ENCODE measurements at places on chromosomes 11 and 22.

DNA sequence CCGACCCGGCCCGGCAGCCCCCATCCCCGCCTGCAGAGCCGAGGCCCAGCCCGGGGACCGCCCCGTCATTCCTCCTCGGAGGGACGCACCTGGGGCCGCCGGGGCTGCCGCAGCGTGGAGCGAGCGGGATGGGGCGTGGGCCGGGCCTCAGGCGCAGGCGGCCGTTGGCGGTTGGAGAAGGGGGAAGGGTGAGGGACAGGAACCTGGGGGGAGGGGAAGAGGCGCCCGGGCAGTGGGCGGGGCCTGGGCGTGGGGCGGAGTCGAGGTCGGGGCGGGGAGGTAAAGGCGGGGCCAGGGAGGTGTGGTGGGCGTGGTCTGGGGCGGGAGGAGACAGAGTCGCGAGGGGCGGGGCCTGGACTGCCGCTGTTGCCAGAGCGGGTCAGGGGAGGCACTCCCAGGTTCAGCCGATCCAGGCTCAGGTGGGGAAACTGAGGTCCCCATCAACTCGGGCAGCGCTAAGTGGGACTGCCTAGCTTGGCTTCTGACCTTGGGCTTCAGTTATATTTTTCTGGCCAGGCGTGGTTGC, at the start of gene TESMIN:
Gene TESMIN (minus strand): TSS at position 190 of the 526 bp plus-strand sequence. CDS start 860 bp downstream, outside the sequence.
- peak; percentile 99 for DNase-seq

DNA sequence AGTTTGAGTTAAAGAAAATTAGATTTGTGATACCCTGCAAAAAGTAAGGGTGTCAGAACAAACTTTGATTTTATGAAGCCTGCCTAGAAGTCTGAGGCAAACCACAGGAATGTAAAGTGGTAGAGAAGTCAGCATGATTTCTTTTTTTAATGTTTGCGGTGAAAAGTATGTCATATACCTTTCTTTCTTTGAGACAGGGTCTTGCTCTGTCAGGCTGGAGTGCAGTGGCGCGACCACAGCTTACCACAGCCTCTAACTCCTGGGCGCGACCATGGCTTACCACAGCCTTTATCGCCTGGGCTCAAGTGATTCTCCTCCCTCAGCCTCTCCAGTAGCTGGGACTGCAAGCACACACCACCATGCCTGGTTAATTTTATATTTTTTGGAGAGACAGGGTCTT, 4.7 kb downstream of the API5 start:
- no peak for DNase-seq

- DNase-seq = no peak
These were observed 48.2 kb upstream of the ANO1 start for GRCh38 chr11:70029861-70030380.

- no peak for DNase-seq
These were observed 77.8 kb downstream of the C11orf91 start for GRCh38 chr11:33622806-33623205.

DNA sequence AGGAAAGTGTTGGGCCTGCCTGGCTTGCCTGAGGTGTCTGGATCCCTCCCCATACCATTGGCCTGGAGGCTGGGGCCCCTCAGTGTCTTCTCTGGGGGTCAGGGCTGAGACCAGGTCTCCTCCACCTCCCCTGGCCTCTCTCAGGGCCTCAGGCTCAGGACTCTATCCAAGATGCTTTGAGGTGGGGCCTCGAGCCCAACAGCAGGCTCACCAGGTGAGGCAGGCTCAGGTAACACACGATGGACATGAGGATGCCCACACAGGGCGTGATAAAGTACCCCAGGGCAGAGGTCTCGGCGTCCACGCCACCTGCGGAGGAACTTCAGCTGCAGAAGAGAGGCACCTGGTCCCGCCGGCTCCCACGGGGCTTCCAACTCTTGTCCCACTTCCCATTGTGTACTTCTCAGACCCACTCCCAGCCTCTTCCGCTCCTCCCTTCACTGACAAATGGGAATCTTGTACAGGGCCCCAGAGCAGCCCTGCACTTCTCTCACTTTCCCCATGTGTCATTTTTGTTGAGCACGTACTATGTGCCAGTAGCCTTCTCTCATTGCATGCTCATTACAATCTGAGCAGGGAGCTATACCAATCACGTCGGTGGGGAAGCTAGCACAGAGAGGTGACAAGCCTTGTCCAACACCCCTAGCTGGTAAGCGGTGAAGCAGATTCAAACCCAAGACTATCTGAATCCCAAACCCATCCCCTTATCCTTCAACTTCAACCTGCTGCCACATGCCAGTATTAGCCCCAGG, 3.8 kb downstream of the SLC29A2 start:
- DNase-seq = no peak

- DNase-seq = no peak
These were observed 23.8 kb downstream of the CSNK2A3 start for GRCh38 chr11:11329062-11329806.

DNA sequence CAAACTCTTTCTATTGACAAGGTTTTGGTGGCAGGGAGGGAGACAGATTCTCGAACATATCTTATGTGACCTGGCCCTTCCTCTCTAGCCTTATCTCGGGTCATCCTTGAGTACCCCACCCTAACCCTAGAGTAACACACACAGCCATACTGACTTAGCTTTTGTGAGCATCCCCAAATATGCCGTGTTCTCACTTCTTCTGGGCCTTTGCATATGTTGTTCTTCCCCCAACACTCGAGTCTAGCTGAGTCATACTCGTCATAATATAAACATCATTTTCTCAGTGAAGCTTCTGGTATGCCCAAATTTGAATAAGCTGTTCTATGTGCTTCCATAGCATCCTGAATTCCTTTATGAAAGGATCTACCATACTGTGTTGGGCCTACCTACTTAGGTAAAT, 8.0 kb downstream of the TTC17 start:
- DNase-seq = no peak

GRCh38 chr11:126702987-126703386, 297.6 kb downstream of the KIRREL3 start:
- DNase-seq = no peak

DNA sequence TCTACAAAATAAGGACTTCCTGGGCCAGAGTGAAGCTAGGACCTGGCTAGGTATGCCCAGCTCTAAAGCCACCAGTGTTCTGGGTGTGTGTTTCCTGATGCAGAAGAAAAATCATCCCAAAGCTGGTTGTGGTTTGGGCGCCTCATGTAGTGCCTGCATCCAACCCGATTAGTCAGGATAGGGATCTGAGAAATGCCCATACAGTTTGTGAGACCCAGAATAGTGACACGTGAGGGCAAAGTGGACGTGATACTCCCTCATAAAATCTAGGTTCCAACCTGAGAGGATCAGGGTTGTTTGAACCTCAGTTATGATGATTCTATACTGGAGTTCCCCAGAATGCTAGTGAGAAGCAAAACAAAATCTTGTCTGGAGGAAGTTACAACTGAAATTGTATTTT, 238.4 kb downstream of the TBC1D22A start:
- no peak for DNase-seq

- no peak for DNase-seq
These were observed 128.5 kb downstream of the MIAT start for GRCh38 chr22:26785932-26786331.

- DNase-seq = no peak
These were observed 1045.8 kb downstream of the TBC1D22A start for GRCh38 chr22:47808236-47808635.

DNA sequence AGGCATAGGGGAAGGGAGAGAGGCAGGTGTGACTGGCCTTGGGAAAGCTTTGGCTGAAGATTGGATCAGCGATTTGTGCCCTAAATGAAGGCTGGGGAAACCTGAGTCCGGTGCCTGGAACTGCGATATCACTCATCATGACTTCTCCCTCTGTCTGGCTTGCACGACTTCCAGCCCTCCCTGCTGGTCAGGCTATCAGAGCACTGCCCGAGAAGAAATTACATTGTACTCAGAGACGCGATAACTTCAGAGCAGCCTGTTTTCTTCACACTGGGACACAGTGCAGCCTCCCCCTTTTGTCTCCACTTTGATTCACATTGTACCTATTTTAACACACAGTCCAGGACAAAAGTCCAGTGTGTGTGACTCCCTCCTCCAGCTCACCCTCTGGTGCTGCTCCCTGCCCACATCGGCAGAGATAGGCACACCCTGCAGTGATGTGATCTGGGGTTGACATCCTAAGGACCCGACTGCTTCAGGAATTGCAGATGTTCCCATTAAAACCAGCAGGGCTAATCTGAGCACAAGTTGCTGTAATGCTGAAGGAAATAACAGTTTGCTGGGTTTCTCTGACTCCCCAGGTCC, 62.1 kb upstream of the CADM1 start:
- DNase-seq = no peak

DNA sequence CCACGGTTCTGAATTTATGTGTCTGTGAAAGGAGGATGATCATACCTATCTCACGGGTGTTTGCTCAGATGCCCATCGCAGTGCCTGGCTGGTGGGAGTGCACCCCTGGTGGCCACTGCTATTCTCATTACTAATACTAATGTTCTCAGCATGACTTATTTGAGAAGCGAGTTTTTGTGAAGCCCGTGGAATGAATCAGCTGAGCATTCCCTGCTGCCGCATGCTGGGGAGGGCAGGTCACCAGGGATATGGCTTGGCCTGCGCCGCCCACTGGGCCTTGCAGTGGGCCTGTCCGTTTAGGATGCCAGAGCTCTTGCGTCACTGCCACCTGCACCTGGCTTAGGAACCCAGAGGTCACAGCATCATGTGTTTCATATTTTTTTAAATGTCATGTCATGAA, 16.9 kb downstream of the CTTN start:
- no peak for DNase-seq

GRCh38 chr22:31247726-31248125, 35.6 kb downstream of the LIMK2 start:
- DNase-seq = no peak

DNA sequence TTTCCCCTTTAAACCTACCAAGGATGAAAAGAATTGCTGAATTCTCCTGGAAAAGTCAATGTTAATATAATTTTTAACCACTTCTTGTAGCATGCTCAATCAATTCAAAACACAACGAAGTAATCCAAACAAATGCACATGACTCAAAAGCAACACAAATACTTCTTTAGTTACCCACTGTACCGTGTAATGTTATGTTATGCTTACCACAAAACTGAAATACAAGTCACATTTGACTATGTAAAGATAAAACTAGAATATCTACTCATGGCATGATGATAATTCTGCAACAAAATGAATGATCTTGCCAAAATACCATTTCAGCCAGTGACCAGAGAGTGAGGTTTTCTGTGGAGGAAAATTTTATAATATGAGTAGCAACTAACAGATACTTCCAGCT, 587.0 kb downstream of the DLG2 start:
- DNase-seq = no peak

DNA sequence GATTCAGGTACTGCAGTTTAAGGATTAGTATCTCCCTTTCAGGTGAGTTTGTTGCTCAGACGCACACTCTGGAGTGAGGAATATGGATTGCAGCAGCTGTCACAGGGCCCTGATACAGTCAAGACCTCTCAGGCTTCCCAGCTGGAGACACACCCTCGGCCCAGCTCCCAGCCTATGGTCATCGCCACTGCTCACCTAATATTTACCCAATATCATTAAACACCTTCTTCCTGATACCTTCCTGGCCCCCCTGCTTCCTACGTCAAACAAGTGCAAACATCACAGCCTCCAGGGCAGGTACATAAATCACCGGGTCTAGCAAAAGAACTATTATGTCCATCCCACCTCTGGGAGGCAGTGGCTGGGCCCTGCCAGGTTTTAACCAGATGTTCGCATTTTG, 213.3 kb downstream of the MN1 start:
- no peak for DNase-seq

DNA sequence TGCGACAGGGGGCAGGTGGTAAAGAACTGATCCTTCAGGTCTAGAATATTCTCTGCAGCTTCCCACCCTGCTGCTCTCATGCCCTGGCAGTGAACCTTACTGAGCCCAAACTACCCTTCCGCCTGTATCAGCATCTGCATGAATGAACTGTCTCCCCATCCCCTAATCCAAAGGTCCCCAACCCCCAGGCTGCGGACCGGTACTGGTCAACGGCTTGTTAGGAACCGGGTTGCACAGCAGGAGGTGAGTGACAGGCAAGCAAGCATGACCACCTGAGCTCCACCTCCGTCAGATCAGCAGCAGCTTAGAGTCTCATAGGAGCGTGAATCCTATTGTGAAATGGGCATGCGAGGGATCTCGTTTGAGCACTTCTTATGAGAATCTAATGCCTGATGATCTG, 58.2 kb upstream of the LMO1 start:
- no peak for DNase-seq

DNA sequence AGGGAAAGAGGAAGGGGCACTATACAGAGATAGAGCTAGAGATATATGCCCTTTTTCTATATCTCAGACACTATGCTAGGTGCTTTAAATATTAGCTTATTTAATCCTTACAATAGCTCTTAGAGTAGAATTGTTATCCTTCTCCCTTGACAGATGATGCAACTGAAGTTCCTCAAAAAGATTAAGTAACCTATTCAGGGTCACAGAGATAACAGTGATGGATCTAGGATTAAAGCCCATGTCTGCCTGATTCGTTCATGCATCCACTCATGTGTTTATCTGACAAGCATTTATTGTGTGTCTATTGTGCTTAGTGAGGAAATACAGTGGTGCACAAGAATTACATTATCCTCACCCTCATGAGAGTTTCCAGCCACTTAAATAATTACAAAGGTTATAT, 8.7 kb downstream of the CCDC83 start:
- no peak for DNase-seq

DNA sequence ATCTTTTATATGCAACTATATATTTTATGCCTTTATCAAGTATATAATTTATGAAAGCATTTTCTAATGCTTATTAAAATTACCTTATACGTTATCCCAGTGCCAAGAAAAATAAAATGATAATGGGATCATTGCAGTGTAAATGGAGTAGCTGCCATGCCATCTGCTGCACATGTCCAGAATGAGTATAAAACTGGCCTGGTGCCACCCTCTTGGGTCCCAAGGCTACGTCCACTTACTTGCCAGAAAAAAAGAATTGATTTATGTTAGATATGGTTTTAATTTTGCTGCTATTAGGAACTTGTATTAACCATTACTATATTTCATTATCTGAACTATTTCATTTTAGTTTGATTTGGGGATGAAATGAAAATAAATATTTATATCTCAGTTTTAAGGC, 1127.1 kb upstream of the CNTN5 start:
- no peak for DNase-seq

DNA sequence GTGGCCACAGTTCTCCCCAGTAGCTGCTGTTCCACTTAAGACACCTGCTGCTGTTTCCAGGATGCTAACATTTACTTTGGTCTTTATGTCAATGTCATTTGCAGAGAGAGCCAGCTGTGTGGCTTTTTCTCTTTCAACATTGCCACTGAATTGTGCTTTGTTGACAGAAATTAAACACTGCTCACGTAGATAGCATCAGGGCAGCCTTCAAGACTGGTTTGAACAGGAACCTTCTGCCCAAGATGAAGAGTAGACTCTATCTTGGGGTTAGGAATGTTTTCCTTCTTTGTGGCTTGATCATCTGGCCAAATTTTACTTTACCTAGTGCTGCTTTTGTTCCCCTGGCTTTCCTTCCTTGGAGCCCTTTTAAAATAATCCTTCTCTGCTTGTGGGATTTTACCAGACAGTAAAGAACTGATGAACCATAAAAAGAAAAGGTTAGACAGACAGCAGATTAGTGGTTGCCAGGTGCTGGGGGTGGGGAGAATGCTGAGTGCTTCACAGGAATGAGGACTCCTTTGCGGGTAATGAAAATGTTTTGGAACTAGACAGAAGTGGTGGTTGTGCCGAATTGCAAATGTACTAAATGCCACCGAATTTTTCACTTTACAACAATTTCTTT, 22.7 kb upstream of the XBP1 start:
- no peak for DNase-seq

GRCh38 chr11:121608545-121609098, 155.9 kb upstream of the SORL1-AS1 start:
- DNase-seq = no peak
